ENCODE measurements at places on chromosomes 12 and 14. TPM values are rescaled to one million over a fixed set of nuclear protein-coding genes. Genes with fewer than 3 reads are reported as not detected.

- no peak overlapping the region for H3K27ac ChIP-seq
- no peaks in the 10 kb centered on the region for H3K4me1 ChIP-seq
Observed at GRCh38 chr12:19431407-19432308, 7.6 kb upstream of the AEBP2 start.

DNA sequence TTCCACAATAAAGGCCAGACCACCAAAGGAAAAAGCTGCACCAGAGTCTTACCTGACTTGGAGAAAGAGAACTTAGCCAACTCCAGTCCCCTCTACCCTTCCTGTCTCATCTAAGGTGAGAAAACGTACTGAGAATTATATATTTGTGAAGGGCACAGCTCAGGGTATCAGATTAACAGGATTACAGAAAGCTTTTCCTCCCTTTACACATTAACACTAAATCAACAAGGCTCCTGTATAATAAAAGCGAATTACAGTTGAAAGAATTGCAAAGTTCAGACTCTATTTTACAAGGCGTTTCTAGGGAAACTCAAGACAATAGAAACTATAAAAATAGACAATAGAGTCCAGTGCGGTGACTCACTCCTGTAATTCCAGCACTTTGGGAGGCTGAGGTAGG, 82.7 kb upstream of the RPL10L start:
- no peak overlapping the region for H3K4me3 ChIP-seq
- H3K36me3 ChIP-seq: no peaks in the 10 kb centered on the region
- DNase-seq: no peak
- no peak overlapping the region for H3K27ac ChIP-seq
- no peaks in the 10 kb centered on the region for H3K27me3 ChIP-seq

- H3K4me1 ChIP-seq: no peaks in the 10 kb centered on the region
- no peaks in the 10 kb centered on the region for H3K27me3 ChIP-seq
- H3K4me3 ChIP-seq: no peak overlapping the region
- no peaks in the 10 kb centered on the region for H3K36me3 ChIP-seq
Observed at GRCh38 chr12:1117970-1118563, 127.0 kb downstream of the ERC1 start.

DNA sequence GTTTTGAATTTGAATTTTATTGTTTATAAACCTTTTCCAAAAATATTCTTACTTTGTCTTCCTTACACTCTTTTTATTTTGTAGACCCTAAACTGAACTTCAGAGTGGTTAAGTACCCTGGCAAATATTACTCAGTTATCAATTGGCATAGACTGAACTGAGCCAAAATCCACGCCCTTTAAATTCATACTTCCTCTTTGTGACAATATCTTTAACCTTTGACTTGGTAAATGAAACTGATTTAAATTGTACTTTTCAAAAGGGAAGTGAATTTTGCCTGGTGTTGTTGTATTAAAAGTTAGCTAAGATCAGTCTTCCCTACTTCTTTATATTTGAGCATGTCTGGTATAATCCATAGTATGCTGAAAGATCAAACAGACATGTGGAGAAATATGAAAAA, 184.3 kb upstream of the USP15 start:
- no peak for DNase-seq
- no peaks in the 10 kb centered on the region for H3K4me1 ChIP-seq
- H3K27ac ChIP-seq: no peak overlapping the region
- no peak overlapping the region for H3K4me3 ChIP-seq

GRCh38 chr14:74459289-74459946, 33.4 kb upstream of the SYNDIG1L start:
- H3K4me1 ChIP-seq: no peaks in the 10 kb centered on the region
- peak; percentile 23 for DNase-seq
- no peak overlapping the region for H3K4me3 ChIP-seq
- no peak overlapping the region for H3K27ac ChIP-seq

GRCh38 chr12:109513977-109514376, 36.5 kb downstream of the UBE3B start:
- no peaks in the 10 kb centered on the region for H3K27me3 ChIP-seq
- no peak overlapping the region for H3K27ac ChIP-seq
- H3K4me3 ChIP-seq: no peak overlapping the region
- DNase-seq: no peak

GRCh38 chr14:46973295-46973694, 321.7 kb upstream of the RPL10L start:
- H3K27me3 ChIP-seq: no peaks in the 10 kb centered on the region
- H3K4me1 ChIP-seq: no peaks in the 10 kb centered on the region
- no peaks in the 10 kb centered on the region for H3K36me3 ChIP-seq
- H3K27ac ChIP-seq: no peak overlapping the region

GRCh38 chr12:530308-530707, 70.6 kb downstream of the B4GALNT3 start:
- no peak overlapping the region for H3K4me3 ChIP-seq
- peak overlapping the region; percentile 76 for H3K27ac ChIP-seq
- H3K27me3 ChIP-seq: no peaks in the 10 kb centered on the region
- no peaks in the 10 kb centered on the region for H3K36me3 ChIP-seq

- no peak overlapping the region for H3K27ac ChIP-seq
- no peaks in the 10 kb centered on the region for H3K36me3 ChIP-seq
- no peak overlapping the region for H3K4me3 ChIP-seq
- H3K27me3 ChIP-seq: no peaks in the 10 kb centered on the region
- DNase-seq: no peak
Observed at GRCh38 chr14:101367421-101368261, 193.7 kb upstream of the DIO3 start.

GRCh38 chr12:78703820-78704525, 160.6 kb upstream of the SYT1 start:
- H3K4me1 ChIP-seq: no peaks in the 10 kb centered on the region
- H3K27me3 ChIP-seq: no peaks in the 10 kb centered on the region
- no peak overlapping the region for H3K4me3 ChIP-seq
- H3K36me3 ChIP-seq: no peaks in the 10 kb centered on the region
- H3K27ac ChIP-seq: no peak overlapping the region
- DNase-seq: no peak

DNA sequence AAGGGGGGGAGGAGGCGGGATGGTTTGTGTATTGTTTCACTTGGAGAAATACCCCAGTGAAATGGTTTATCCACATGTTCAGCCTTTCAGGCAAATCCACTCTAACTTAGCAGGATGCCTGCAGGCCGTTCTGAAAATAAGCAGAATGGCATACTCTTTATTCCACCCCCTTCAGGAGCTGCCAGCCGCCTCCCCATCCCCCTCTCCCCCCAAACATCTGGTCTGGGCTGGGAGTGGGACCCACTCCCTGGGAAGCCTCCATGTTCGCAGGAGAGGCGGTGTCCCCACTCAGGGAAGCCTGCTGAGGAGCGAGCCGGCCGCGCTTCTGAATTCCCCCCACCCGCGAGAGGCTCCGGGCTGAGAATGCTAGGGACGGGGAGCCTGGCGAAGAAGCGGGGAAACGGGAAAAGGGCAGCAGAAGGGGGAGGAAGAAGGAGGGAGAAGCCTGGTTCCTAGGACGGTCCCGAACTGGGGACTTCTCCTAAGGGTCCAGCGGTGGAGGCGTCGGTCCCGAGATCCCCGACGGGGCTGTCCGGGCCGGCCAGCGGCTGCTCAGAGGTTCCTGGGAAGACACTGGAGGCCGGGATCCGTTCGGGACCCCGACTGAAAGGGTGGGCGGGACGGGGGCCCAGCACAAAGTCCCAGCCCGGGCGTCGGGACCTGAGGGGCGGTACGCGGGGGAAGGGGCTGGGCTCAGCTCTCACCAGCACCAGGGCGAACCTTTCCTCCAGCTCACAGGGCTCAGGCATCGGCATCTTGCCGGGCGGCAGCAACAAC, 666 bp downstream of the FMNL3 start:
- no peaks in the 10 kb centered on the region for H3K36me3 ChIP-seq
- peak; percentile 71 for DNase-seq
- H3K27ac ChIP-seq: peak overlapping the region; percentile 47
- H3K4me3 ChIP-seq: peak overlapping the region; percentile 78
- H3K27me3 ChIP-seq: no peaks in the 10 kb centered on the region

- peaks cover 3% of the 10 kb centered on the region for H3K4me1 ChIP-seq
- H3K36me3 ChIP-seq: no peaks in the 10 kb centered on the region
- DNase-seq: no peak
- H3K27ac ChIP-seq: no peak overlapping the region
Observed at GRCh38 chr12:99389751-99390150, 257.8 kb upstream of the GARIN6 start.

DNA sequence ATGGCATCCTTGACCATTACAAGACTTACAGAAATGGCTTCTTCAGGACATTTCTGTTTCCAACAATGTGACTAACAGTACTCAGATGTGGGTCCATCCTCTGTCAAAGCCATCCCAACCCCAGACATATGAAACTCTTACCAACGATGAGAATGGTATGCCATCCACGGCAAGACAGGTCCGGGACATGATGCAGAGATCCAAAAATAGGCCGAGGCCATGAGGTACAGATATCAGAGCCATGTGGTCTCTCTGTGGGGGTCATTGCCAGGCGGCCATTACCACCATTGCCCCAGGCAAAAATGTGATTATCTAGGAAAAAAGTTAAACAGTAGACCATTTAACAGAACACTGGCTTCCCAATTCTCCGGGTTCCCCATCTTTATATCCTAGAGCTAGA, 27.5 kb downstream of the ZC2HC1C start:
- H3K27me3 ChIP-seq: no peaks in the 10 kb centered on the region
- H3K4me3 ChIP-seq: no peak overlapping the region
- no peak for DNase-seq
- H3K4me1 ChIP-seq: no peaks in the 10 kb centered on the region

DNA sequence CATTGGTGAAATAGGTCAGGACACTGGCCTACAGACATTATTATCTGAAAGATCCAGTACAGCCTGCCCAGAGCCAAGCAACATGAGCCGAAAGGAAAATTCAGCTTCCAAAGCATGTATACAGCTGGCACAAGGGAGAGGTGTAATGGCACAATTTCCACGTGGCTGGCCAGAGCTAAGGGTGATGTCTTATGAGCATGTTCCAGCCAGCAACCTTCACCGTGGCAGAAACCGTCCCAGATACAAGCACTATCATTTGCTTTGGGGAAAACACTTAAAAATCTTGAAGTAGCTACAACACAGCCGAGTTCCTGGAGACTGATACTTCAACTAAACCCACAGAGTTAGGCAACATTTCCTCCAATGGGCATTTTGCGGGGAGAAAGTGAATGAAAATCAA, 44.5 kb downstream of the CORO1C start:
- no peak for DNase-seq
- no peak overlapping the region for H3K4me3 ChIP-seq
- H3K27me3 ChIP-seq: no peaks in the 10 kb centered on the region
- no peaks in the 10 kb centered on the region for H3K36me3 ChIP-seq
- H3K27ac ChIP-seq: peak overlapping the region; percentile 71

GRCh38 chr12:123934829-123935228, 37.8 kb downstream of the CCDC92 start:
- no peak overlapping the region for H3K27ac ChIP-seq
- H3K4me1 ChIP-seq: peaks cover 5% of the 10 kb centered on the region
- H3K27me3 ChIP-seq: no peaks in the 10 kb centered on the region
- no peak for DNase-seq

DNA sequence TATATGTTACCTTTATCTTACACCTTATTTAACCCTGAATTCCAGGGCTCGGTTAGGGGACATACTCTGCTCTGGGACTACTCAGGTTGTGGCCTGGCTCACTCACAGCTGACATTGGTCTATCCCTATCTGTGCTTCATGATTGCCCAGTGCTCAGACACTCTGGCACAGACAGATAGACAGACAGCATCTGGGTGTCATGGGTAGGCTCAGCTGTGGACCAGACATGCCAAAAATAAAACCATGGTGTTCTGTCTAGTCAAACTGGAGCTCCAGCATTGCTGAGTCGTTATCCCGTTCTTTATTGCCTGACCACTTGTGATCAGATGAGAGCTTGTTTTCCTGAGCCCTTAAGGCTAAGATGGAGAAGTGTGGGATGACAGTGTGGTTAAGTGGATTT, 29.0 kb downstream of the FBXW8 start:
- H3K27me3 ChIP-seq: no peaks in the 10 kb centered on the region
- no peak overlapping the region for H3K4me3 ChIP-seq
- H3K4me1 ChIP-seq: no peaks in the 10 kb centered on the region
- DNase-seq: no peak
- H3K27ac ChIP-seq: no peak overlapping the region

DNA sequence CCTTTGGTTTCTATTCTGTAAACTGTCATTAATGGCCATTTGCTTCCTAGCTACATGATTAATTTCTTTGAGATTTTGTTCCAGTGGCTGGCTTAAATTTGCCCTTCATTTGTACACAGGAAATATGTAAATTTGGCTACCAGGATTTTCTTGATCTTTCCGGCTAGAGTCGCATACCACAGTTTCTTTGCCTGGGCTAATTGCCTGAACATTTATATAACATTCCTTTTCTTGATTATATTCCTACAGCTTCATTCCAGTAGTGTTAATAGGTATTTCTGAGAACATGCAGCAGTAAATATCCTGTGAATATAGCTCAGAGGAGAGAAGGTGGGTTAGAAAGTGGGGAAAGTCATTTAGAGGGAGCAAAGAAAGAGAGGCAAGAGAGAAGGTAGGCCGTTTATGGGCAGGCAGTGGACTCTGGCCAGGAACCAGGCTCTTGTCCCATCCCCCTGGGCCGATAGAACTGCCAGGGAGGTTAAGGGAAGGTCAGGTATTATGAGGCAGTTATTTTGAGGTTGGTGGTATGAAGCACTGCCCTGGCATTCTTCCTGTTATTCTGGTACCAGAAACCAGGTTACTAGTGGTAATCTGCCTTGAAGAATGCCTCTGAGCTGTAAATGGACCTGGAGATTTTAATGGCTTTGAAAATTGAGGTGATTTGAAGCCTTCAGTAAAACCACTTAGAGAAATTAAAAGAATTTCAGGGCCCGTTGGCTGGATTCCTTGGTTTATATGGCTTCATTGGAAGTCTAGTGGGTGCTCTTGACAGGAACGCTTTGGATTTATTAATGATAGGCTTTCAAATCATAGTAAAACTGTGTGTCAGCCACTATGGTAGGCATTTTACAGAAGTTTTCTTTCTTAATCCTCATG, 4.4 kb downstream of the RNF10 start:
- H3K4me3 ChIP-seq: no peak overlapping the region
- H3K36me3 ChIP-seq: no peaks in the 10 kb centered on the region

ADAM20 gene
- polyA plus RNA-seq: 0.16 TPM

NCAPD2 gene
- 11.8 TPM for polyA plus RNA-seq

PSMC1 gene
- polyA plus RNA-seq: 195 TPM
